ENCODE measurements at places on chromosomes 3 and 15.

- no peak for DNase-seq
Measured at GRCh38 chr3:179660872-179661271, 8.0 kb downstream of the USP13 start.

DNA sequence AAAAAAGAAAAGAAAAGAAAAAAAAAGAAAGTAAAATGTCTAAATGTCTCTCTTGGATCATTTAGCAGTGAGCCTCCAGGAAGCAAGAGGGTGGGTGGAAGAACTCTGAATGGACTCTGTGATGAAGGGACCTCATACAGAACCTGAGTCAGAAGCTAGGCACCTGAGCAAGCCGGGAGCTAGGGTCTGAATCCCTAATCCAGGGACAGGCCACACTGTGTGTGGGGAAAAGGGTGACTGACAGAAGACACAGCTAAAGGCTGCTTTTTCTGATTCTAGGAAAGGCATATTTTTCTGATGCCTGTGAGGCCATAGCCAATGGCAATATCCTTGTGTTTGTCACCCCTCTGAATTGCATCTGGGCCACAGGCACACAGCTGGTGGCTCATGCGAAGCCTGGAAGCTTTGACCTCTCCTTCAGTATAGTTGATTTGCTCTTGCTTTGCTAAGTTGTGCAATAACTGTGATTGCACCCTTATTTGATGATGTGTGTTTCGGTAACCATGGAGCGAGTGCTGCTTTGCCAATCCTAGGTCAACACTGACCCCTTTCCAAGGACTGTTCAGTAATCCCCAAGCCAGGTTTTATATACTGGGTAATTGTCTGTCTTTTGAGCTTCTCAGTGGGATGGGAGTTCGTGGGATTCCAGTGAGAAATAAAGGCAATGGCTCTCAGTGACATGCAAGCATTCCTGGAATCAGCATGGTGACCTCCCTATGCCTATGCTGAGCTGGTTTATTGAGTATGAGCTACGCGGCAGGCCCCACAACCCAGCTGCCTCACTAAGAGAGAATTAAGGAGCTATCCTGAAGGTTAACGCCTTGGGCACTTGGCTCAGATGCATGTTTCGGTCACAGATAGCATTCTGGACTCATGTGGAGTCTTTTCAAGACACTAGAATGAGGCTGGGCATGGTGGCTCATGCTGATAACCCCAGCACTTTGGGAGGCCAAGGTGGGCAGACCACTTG, 49.0 kb upstream of the OSBPL11 start:
- no peak for DNase-seq

DNA sequence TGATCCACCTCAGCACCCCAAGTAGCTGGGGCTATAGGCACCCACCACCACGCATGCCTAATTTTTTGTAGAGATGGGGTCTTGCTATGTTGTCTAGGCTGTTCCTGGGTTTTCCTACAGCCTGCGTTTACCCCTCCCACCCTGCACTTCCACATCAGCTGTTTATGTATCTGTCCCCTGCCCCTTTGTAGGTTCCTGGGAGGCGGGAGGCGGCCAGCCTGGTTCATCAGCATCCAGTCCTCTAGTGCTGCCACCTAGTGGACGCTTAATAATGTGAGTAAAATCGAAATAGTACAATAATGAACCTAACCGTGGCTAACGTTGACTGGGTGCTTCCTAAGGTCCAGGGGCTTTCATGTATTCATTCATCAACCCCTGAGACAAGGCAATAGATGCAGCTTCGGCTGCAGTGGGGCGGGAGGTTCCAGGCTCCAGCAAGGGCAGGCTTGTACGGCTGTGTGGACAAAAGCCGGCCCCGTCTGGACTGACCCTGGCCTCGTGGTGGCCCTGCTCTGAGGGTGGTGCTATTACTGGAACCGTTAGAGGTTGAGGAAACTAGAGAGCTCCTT, 1.2 kb upstream of the LCTL start:
- DNase-seq = peak; percentile 22

GRCh38 chr3:112128843-112129727, 4.0 kb downstream of the GCSAM start:
- no peak for DNase-seq

- DNase-seq = no peak
Measured at GRCh38 chr15:67406257-67406861, 114.6 kb upstream of the C15orf61 start.

DNA sequence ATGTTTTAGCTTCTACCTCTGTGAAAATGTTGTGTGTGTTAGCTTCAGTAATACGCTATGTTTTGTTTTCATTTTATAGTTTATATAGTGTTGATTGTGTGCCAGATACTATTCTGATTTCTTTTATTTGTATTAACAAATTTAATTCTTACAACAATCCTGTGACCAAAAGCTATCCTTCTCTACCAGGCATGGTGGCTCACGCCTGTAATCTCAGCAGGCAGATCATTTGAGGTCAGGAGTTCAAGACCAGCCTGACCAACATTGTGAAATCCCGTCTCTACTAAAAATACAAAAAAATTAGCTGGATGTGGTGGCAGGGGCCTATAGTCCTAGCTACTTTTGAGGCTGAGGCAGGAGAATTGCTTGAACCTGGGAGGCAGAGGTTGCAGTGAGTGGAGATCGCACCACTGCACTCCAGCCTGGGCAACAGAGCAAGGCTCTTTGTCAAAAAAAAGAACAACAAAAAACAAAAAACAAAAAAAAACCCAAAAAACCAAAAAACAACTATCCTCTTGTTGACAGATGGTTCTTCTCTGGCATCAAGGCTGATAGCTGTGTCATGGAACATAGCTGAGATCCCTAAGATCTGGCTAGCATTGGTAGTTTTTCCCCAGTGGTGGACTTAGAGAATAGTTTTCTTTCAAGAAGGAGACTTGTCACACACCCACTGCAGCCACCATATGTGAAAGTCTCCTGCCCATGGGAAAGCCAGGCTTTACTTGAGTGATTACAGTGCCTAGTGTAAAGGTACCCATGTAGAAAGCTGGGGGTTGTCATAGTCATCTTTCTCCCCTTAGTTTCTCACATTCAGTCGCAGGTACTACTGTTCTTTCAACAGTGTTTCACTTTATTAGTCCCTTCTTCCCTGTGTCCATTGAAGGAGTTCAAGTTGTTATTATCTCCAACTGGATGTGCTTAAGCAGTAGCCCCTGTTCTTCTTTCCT, 116.5 kb downstream of the UBE2E2 start:
- no peak for DNase-seq
